ENCODE measurements at places on chromosomes 6 and 20.

DNA sequence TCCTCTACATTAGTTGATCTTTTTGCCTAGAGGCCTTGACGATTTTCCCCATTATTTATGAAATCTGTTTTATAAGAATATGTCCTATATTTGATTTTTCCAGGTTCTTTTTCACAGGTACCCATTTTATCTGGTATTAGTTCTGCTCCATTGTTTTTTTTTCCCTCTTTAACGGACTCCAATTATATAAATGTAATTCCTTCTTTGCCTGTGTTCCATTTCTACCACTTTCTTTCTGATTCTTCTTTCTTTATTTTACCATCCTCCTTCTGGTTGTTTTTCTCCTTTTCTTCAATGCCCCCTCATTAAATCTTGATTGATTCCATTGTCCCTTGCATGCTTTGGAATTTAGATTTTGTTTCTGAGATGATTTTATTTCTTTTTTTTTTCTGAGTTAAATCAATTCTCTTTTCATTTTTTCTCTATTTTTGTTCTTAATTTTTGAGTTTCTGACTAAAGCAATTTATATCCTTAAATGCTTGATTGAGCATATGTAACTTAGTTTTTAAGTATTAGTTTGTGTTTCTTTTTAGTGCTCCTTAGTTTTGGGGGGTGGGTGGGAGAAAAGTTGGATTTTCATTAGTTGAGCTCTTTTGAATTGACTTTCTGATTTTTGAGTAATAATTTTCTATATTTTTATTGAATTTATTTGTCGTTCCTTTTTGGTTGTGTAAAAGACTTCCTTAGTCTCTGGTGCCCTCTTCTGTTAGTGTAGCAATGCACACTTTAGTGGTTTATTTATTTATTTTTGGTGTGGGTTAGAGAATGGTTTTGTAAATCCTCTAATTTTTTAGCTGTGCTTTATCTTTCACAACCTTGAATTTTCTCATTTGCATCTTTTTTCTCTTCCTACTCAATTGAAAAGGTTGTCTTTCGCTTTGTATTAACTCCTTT is 140.8 kb downstream of the FARS2 start:
- DNase-seq, result no peak

- DNase-seq, result no peak
Measured at GRCh38 chr6:39287601-39288000, 26.6 kb downstream of the KCNK17 start.

GRCh38 chr6:168280020-168280898 is 39.3 kb downstream of the DACT2 start:
- no peak for DNase-seq

GRCh38 chr20:20549267-20549612 is 163.2 kb downstream of the RALGAPA2 start:
- DNase-seq, result no peak

- no peak for DNase-seq
Measured at GRCh38 chr6:30655743-30656094, 8.8 kb downstream of the C6orf136 start.

DNA sequence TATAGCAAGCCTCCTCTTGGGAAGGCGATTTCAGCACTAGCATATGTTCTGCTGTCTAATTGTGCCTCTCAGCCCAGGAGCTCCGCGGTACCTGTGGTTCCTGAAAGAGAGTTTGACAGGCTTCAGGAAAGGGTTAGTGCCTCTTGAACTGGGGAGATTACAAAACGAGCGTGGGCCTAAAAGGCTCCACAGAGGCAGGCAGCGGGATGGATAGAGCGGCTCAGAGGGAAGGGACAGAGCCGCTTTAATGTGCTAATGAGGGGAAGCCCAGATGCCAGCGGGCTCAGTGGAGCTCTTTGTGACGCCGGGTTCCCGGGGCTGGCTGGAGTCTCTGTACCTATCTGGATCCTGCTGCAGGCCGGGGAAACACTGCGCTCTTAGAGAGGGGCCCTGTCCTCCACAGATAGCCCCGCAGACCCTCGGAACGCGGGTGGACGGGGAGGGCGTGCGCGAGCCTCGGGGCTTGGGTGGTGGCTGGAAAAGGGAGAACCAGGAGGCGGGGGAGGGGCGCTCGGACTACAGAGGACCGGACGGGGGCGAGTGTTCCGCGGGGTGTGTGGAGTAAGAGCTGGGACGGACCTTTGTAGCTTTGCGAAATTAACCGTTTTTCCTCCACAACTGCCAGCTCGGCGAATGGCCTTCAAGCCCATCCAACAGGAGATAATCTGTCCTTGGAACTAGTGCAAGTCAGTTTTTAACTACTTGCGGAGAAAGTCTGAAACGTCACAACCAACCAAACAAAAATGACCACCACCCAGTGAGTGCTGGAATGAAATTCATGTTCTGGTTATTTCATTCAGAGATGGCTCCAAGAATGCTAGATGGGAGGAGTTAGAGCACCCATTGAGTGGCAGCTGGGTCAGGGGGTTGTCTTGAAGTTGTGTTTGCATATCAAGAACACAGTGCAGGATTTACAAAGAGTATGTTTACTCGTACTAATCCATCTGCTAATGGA is 13.0 kb downstream of the SLC35F1 start:
- DNase-seq, result no peak

DNA sequence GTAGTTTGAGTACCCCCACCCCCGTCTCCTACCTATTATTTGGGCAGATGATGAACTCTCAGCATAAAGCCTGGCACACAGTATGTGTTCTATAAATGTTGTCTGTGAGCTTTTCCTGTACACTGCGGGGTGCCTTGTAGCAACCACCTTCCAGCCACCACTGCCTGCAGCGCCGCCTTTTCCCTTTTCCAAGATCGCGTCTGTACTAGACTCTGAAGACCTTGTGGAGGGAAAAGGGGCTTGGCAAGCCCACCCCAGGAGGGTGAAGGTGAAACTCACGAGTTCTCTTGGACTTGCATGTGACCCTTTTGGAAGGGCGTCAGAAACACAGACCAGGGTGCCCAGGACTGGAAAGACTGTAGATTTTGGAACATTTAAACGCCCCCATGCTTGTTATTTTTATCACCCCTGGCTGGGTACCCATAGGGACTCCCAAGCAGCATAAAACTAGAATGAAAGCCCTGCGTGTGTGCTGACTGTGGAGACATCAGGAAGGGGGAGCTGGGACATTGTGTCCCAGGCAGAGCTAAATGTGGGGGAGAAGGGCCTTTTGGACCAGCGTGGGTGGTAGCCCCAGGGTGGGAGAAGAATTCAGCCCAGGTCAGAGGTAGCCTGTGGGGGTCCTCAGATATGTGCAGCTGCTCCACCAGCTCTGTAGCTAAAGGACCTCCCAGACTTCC is 8.3 kb downstream of the BAK1 start:
- DNase-seq, result no peak

- no peak for DNase-seq
Measured at GRCh38 chr6:147947521-147947920, 395.1 kb upstream of the SASH1 start.

- no peak for DNase-seq
Measured at GRCh38 chr6:62999796-63000195, 211.5 kb upstream of the FKBP1C start.

DNA sequence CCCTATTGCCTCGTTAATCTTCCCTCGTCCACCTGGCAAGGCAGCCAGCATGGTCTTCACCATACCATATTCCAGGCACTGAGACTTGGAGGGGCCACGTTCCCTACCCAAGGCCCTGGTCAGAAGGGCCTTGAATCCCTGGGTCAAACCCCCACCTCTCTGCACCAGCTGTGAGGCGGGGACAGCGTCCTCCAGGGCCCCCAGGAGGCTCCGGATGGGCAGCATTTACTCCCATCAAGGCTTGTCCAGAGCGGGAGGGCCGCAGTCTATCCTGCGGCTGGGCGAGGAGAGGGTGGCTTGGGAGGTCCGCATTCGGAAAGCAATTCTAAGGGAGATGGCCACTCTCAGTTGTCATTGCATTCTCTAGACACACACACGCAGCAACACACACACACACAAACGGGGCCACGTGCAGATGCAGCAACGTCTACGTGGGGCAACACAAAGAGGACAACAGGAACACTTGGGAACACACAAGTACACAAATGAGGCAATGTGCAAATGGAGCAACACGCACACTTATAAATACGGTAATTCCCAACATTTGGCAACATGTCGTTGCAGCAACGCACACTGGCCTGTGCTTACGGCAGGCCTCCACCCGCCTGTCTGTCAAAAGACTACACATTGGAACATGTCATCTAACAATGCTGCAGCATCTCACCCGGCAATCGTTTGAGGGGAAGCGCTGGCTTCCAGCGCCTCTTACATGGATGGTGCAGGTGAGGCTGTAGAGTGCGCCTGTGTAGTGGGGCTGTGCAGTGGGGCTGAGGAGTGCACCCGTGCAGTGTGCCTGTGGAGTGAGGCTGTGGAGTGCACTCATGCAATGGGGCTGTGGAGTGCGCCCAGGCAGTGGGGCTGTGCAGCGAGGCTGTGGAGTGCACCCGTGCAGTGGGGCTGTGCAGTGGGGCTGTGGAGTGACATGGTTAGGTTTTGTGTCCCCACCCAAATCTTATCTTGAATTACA is 12.9 kb upstream of the NTSR1 start:
- no peak for DNase-seq

DNA sequence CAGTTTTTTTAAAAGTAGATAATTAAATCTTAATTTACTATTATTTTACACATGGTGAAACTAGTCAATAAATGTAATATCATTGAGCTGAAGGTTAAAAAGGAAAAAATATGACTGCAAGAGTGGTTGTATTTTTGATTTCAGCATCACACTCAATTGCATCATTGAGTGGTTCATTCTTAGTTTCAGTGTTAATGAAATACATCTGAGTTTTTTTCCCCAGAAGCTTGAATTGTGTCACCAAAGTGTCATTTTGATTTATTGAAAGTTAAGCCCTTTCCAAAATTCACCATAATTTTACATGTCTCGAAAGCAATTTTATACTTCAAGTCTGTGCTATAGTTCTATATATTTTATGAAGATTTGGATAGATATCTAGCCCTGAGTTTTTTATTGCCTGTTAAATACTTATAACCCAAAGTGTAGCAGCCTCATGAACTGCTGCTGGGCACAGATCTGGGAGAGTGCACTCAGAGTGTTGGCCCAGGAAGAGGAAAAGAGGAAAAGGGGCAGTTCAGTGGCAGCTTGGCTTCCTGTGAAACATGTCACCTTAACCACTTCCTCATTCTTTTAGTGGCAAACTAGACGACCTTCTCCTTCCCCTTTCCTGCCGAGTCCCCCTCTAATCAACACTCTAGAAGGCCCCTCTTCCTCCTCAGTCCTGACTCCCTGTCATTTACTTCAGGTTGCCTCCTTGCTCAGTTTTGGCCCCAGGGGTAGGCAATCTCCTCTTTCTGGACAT is 140.7 kb downstream of the ESR1 start:
- DNase-seq, result no peak

- DNase-seq, result no peak
Measured at GRCh38 chr20:24462460-24463010, 6.9 kb upstream of the SYNDIG1 start.

DNA sequence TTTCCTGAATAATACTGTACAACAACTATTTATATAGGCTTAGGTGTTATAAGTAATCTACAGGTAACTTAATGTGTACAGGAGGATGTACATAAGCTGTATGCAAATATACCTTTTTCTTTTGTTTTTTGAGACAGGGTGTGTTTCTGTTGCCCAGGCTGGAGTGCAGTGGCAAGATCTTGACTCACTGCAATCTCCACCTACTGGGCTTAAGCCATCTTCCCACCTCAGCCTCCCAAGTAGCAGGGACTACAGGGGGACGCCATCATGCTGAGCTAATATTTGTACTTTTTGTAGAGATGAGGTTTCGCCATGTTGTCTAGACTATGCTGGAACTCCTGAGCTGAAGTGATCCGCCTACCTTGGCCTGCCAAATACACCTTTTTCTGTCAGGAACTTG is 191.7 kb upstream of the ZNF217 start:
- no peak for DNase-seq

- DNase-seq, result no peak
Measured at GRCh38 chr6:167817729-167818128, 9.0 kb upstream of the AFDN start.

DNA sequence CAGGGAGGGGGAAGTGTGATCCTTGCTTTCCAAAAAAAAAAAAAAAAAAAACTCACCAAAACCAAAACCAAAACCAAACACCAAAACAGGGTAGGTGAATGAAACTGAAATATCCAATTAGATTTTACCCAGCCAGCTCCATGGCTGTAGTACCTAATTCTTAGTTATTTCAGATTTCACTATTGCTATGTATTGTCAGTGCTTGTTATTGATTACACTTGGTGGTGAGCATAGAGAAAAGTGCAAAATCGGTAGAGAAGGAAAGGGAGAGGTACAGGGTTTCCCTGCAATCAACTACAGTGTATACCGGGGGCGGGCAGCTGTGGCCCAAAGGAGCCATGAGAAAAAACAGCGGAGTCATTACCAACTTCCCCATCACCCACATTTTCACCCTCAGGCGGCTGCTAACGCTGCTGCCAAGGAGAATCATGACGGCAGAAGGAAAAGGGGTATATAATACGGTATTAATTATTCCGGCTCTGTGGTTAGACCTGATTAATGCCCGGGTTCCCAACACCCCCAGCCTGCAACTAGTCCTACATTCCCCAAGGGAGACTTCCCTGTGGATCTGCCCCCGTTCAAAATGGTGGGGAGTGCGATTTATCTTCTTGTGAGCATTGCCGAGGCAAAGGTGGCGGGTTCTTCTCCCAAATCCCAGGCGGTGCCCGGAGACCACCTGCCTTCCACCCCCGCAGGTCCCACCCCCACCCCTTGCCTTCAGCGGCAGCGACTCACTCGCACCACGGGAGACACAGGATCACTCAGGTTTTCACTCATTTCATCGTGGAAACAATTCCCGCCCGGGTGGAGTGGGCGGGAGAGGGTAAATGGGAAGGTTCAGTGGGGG is at the start of gene C6orf62:
C6orf62 (minus strand) TSS at position 30 of the 847 bp plus-strand sequence. CDS start 486 bp downstream, outside the sequence.
- DNase-seq, result peak; percentile 35

GRCh38 chr20:19697415-19697814 is 60.6 kb upstream of the RIN2 start:
- no peak for DNase-seq

- DNase-seq, result no peak
Measured at GRCh38 chr6:36368921-36369865, 18.3 kb downstream of the ETV7 start.

DNA sequence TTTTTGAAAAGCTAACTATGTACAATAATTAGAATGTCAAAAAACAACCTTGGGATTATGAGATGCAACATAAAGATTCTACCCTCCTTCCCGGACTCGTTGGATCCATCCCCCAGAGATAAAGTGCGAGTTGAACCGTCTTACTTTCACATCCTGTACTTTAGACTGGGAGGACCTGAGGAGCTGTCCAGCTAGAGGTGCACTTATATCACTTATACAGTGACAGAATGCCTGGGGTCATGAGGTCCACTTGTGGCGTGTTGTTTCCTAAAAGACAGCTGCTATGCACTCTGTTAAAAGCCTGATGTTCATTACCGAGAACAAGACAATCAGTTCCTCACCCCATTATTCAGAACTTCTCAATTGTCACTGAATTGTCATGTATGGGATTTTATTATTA is 2.1 kb downstream of the CDS2 start:
- DNase-seq, result no peak

GRCh38 chr6:146943664-146944063 is 260.6 kb upstream of the STXBP5 start:
- DNase-seq, result no peak
